Tibial artery (tissue), 4 donors: ENCODE measurements at places on chromosomes 3 and 15.
A peak's percentile ranks its signal among the peaks of the same experiment; 100 is the strongest.

DNA sequence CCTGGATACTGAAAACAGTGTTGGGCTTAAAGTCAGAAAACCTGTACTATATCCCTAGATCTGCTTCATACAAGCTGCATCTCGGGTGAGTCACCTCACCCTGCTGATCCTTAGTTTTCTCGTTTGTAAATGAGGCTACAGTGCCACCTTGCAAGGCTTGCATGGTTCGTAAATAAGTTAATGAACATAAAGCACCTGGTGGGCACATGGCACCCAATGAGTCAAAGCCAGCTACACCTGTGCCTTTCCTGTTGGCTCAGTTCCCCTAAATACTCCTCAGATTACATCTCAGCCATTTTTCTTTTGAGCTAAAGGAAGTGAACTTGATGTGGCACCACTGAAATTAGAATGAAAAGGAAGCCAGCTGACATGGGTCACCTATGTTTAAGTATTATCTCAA lies 26.5 kb downstream of the RTP1 start:
- DNase-seq, result no peak

DNA sequence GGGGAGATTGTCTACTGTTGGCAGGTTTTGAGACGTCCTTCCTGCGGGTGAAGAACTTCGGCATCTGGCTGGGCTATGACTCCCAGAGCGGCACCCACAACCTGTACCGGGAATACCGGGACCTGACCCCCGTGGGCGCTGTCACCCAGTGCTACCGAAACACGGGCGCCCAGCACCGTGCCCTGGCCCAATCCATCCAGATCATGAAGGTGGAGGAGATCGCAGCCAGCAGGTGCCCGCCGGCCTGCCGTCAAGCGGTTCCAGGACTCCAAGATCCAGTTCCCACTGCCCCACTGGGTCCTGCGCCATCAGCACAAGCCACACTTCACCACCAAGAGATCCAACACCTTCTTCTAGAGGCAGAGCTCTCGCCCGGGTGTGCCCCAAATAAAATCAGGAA lies 194.9 kb upstream of the EPHA6 start:
- DNase-seq, result no peak

- no peak for DNase-seq
Measured at GRCh38 chr3:66396888-66397287, 103.9 kb downstream of the LRIG1 start.

- DNase-seq, result peak; percentile 46
Measured at GRCh38 chr3:126136428-126137220, 43.8 kb downstream of the ALDH1L1 start.

GRCh38 chr3:18122264-18122663 lies 302.9 kb downstream of the SATB1 start:
- no peak for DNase-seq

- no peak for DNase-seq
Measured at GRCh38 chr3:101629219-101629618, 47.7 kb downstream of the ZBTB11 start.

DNA sequence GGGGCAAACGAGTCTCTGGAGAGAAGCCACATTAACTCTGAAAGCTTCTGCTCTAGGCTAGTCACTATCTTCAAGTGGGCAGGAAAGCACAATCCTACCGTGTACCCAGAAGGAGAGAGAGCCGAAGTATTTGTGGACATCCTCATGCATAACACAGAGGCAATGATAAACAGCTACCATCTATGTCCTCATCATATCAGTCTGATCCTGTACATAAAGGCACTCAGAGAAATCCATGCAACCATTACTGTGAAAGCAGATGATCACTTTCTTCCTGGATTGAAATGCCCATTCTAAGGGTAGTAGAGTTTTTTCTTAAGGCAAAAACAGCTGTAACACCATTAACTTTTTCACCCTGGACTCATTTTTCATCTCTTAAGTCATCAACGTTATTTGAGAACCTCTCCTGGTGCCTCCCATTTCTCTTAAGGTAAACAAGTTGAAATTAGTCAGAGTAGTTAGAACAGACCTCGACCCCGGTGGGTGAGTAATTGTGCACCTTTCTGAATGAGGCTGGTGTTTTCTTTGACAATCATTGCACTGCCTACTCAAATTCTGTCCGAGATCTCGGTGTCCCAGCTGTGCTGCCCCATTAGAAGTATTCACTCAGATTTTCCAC lies 327.4 kb downstream of the SHQ1 start:
- no peak for DNase-seq

GRCh38 chr3:195908694-195909581 lies 587 bp upstream of the TNK2 start:
- DNase-seq, result no peak

DNA sequence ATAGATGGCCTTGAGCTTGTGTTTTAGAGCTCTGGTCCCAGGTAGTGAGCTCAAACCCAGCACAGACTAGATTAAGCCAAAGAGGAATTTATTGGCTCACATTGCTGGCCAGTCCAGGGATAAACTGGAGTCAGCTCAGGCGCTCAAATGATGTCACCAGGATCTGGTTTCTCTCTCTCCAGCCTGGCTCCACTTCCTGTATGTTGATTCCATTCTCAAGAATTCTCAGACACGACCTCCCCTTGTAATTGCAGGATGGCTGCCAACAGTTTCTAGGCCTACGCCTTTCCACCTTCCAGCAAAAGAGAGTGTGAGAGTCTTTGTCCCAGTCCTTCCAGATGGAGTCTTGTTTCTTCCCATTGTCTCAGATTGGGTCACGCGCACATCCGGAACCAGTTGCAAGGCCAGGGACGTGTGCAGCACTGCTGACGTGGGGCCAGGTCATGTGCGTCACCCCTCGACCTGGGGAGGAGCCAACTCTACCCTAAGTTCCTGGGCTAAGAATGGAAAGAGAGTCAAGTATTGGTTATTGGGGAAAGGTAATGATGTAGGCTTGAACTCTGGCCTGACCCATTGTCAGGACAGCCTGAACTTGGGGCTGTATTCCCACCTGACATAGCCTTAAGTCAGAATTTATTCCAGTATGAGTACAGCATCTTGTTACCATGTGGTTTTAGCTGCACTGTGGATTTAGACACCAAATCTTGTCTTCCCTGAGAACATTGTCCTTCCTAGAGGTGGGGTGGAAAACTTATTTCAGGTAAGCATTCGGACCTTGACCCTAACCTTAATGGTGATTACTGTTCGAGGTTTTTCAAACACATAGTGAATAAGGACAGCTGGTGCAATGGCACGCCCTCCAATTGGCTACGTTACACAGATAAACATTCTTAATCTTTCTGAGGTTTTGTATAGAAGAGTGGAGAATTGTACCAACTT lies 31.6 kb downstream of the CACNA1D start:
- no peak for DNase-seq

- DNase-seq, result no peak
Measured at GRCh38 chr15:81819924-81820635, 225.7 kb downstream of the MEX3B start.

DNA sequence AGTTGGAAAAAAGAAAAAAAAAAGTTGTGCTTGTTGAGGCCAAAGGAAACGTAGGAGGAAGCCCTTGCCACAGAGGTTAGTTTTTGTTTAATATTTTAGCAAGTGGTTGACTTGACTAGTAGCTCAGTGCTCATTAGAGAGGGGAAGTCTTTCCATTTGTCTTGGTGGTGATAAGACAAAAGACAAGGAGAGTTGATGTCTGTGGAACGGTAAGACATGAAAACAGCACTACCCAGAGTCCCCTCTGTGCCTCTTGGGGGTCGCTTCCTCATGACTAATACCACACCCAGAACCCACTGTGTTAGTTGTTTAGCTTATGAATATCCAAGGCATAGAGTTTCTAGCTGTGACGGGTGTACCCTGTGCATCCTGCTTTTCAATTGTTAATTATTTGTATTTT lies 211.4 kb downstream of the ITPR1 start:
- DNase-seq, result no peak

DNA sequence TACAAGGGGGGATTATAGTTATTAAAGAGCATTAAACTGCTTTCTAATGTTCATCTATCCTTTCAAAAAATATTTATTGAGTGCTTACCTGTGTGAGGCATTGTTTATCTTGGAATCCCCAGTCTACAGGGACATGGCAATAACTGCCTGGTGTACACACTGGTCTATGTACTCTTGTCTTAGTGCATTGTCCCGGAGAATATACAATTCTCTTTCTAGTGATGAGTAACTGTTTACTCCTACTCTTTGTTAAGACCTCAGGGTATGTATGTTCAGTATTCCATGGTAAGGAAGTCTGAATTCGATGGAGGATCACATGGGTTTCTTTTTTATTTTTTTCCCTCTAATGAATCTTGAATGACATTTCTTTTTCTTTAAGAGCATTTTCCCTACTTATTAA lies 772.4 kb upstream of the NR2F2 start:
- no peak for DNase-seq

GRCh38 chr3:133987948-133988484 lies 41.7 kb downstream of the SLCO2A1 start:
- no peak for DNase-seq

DNA sequence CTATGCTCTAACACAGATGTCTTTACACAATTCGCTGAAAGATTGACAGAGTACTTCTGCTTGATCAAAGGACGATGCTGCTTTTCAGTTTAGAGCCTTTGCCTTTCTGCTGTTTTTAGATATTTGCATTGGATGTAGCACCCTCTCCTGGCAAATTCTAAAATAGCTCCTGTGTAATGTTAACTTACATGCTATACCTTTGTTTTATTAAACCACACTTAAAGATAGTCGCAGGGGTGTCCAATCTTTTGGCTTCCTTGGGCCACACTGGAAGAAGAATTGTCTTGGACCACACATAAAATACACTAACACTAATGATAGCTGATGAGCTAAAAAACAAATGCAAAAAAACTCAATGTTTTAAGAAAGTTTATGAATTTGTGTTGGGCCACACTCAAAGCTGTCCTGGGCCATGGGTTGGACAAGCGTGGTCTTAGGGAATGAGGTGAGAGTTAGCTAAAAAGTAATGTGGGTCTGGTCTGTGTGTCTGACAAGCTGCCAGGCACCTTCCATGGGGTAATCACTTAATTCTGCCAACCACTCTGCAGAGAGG lies 62.9 kb downstream of the ATG7 start:
- no peak for DNase-seq

- no peak for DNase-seq
Measured at GRCh38 chr15:72786676-72787345, 3.3 kb upstream of the ADPGK start.

- DNase-seq, result no peak
Measured at GRCh38 chr15:98720577-98721565, 72.5 kb downstream of the IGF1R start.

DNA sequence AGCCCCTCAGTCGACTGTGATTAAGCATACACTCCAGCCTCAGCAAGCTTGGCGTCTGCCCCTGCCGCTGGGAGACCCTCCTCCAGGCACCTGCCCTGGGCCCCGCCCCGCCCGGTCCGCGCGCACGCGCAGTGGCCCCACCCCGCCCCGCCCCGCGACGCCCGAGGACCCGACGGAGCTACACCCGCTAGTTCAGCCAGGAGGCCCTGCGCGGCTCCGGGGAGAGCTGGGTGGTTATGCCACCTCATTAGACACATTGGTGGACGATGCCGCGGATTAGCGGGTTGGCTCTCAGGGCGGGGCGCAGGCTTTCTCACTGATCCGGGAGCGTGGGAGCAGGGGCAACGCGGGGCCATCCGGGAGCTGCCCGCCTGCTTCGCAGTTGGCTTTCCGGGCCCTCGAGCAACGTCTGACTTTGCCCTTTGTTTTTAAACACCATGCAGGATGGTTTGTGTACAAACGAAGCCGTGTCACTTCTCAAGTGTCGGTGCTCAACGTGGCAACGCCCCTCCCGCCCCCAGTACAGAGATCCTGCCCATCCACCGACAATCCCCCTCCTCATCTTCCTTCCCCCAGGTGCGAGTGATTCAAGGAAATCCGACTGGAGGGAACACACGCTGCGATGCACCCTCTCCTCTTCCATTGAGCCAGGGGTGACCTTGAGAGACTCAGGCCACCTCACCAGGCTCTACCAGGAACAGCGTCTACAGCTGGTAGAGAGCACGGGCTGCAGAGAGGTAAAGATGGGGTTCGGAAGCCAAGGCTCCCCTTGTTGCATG lies 109.3 kb downstream of the SHQ1 start:
- DNase-seq, result no peak

DNA sequence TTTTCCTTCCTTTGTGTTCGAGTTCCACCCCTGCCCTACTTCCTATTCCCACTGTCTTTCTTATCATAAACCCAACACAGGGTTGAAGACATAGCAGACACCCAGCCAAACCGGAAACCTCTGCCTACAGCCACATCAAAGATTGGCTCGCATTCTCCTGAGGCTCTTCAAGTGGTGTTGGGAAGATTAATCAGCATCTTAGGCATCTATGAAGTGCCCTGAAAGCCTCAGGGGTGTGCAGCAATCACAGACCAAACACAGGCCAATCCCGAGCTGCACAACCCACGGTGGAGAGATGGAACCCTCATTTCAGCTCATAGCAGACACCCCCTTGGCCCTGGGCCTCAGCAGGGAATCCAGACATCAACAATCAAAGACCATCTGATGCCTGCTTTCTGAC lies 255.9 kb downstream of the XXYLT1 start:
- no peak for DNase-seq

DNA sequence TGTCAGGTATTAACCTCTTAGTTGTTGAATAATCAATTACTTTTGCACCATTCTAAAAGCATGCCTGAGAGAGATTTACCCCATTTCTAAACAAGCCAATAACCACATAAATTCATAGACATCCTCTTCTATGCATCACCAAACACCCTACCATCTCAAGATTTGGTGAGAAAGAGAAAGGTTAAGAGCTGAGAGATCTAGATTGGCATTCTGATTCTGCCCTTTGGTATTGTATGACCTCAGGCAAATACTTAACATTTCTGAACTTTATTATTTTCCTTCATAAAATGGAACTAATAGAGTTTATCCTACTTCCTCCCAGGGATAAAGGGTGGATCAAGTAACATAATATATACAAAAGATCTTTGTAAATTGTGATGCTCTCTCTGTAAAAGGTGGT lies 146.5 kb upstream of the MME start:
- DNase-seq, result no peak

DNA sequence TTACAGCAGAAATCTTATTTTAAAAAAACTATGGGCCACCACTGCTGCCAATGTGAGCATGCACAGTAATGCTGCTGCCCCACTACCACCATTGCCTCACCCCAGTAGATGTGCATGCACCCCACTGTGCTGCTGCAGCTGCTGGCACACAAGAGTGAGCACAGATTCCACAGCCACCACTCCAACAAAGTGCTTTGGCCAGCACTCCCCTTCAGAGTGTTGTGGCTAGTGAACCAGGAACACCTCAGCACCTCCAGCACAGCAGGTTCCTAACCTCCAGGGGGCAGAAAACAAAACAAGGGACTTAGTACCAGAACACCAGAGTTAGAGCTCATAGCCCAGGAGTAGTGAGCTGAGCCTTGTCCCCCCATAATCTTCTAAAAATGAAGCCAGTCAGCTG lies 629.6 kb downstream of the PYDC2 start:
- DNase-seq, result no peak

DNA sequence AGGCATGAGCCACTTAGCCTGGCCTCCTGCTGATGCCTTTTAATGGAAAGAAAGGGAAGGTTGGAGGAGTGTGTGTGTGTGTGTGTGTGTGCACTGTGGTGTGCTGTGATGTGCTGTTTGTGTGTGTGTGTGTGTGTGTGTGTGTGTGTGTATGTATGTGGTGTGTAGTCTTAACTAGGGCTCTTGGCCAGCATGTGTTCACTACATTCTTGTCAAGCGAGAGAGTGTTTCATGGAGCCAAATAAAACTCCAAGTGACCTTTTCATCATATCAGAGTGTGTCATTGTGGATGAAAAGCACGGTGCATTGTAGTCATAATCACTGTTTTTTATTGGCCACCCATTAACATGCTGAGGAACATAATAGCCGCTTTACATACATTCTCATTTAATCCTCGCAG lies 30.8 kb upstream of the BHLHE40 start:
- DNase-seq, result no peak

- no peak for DNase-seq
Measured at GRCh38 chr15:96448923-96449322, 118.4 kb downstream of the NR2F2 start.

- no peak for DNase-seq
Measured at GRCh38 chr3:35929158-35929557, 289.8 kb downstream of the ARPP21 start.
